ENCODE measurements at places on chromosomes 4 and X.

DNA sequence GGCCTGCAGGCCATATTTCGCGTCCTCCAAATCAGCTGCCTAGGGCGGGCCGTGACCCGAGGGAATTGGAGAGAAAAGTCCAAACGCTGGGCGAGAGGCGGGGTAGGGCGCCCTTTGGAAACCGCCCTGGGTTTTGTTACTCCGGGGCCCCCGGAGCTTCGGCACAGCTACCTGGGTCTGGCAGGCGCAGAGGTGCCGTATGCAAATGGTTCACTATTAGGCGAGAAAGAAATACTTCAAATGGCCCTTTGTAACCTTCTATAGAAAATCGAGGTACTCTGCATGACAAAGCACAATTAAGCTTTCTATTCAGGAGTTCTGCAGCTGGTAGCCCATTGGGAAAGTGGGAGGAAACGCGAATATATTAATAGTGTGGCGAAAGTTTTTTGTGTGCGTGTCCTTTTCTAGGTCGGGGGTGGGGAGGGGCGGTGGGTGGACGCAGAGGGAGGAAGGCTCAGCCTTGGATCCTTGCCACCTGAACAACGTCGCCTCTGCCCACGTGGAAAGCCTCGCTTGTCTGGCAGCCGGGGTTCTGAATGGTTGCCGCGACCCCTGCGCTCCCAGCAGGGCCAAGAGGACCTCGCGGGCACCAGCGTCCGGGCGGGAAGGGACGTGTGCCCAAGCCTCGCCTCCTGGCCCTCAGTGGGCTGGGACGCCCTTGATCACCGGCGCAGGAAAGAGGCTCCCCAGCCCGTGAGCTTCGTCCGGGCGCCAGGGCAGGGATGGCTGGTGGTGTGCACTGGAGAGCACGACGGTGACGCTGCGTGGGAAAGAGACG is 9.5 kb downstream of the GSX2 start:
- DNase-seq, result no peak

DNA sequence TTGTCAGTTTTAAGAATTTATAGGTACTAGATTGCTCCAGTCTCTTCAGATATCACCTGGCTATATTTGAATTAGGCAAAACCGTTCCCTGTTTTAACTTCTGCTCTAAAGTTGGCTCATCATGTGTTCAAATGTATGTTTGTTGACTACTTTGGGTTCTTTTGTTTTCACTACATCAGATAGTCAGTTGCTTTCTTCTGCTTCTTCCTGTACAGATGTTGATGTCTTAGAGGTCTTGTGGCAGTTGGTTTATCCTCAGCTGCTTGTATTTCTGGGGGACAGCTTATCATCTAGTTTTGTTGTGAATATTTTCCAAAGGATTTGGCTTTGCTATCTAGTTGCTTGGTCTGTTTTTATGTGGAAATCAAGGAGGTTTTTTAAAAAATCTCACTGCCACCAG is 28.0 kb downstream of the TBC1D19 start:
- no peak for DNase-seq

DNA sequence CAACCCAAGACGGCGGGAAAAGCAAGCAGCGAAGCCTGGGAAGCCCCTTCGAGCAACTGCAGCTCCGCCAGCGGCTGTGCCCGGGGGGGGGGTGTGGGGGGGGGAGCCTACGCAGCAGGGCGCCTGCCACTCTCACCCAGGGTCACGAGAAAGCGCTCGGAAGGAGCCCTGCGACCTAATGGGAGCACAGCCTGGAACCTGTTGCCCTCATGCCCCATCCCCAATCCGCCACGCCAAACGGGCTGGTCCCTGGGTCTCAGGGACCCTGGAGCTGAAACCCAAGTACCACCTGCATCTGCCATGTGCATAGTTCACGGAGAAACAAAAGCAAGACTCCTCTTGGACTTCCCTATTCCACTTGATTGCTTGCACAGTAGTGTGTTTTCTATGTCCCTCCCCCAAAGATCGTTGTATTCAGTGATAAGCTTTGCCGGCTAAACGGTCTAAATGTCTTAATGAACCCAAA is 359 bp upstream of the GAB3 start:
- no peak for DNase-seq

DNA sequence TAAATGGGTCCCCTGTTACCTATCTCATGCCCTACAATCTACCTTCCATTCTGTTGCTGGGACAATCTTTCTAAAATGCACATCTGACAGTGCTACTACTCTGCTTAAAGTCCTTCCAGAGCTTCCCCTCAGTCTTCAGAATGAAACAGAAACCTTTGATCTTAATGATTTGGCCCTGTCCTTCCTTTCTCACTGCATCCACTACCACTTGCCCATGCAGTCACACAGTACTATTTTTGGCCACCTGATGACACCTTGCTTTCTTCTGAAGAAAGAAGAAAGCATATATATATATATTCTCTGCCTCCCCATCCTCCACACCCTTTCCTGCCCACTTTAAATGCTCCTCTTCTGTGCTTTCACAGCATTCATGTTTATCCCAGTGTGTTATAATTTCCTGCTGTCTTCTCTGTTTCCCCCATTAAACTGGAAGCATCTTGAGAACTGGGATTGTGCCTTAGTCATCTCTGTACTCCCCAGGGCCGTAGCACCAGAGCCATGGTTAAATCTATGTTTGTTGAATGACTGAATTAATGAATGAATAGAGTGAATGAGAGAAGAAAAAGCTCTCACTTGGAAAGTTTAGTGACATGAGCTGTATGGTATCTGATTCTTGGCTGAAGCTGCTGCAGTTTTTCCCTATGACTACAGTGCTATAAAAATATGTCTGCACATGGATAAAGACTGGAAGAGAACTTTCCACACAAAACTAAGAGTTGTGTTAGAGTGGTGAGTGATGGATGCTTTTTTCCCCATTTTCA is 56.2 kb downstream of the RTL9 start:
- no peak for DNase-seq

- no peak for DNase-seq
Measured at GRCh38 chr4:138567696-138568095, 325.5 kb upstream of the SLC7A11 start.

DNA sequence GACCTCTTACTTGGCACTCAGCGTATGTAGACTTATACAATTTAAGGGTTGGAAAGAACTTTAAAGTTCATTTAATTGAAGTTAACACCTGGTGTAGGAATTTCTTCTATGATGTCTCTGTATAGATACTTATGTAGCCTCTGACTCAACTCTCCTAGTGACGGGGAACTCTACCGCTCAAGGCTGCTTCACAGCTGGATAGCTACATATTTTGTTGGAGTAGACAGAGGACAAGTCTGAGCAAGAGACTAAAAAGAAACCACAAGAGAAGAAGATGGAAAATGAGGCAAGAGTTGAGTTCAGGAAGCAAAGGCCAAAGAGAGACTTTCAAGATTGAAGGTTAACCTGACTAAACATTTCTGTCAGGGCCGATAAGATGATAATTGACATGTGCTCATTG is 52.6 kb downstream of the GPR50 start:
- no peak for DNase-seq

- no peak for DNase-seq
Measured at GRCh38 chrX:10173331-10173900, 16.6 kb downstream of the CLCN4 start.

DNA sequence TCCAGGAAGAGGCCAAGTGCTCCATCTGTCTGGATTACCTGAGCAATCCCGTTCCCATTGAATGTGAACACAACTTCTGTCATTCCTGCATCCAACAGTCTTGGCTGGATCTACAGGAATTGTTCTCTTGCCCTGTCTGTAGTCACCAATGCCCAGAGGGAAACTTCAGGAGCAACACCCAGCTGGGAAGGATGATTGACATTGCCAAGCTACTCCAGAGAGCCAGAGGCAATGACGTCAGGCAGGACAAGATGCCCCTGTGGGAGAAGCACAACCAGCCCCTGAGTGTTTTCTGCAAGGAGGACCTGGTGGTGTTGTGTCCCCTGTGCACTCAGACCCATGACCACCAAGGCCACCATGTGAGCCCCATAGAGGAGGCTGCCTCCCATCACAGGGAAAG is 21.3 kb upstream of the TRIM60 start:
- no peak for DNase-seq

- DNase-seq, result no peak
Measured at GRCh38 chrX:28966331-28966730, 379.1 kb downstream of the IL1RAPL1 start.

DNA sequence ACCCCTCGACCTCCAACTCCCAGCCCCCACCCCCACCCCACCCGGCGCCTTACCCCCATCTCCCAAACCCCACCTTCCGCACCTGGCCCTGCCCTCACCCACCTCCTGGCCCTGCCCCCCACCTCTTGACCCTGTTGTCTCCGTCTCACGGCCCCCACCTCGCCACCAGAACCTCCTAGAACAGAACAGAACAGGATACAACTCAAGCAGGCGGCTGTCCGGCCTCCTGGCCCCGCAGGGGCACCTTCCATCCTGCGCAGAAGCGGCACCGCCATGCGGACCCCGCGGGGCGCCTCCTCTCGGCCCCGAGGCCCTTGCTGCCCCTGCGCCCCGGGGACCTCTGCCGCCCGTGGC is 354 bp downstream of the CTAG2 start:
- no peak for DNase-seq

DNA sequence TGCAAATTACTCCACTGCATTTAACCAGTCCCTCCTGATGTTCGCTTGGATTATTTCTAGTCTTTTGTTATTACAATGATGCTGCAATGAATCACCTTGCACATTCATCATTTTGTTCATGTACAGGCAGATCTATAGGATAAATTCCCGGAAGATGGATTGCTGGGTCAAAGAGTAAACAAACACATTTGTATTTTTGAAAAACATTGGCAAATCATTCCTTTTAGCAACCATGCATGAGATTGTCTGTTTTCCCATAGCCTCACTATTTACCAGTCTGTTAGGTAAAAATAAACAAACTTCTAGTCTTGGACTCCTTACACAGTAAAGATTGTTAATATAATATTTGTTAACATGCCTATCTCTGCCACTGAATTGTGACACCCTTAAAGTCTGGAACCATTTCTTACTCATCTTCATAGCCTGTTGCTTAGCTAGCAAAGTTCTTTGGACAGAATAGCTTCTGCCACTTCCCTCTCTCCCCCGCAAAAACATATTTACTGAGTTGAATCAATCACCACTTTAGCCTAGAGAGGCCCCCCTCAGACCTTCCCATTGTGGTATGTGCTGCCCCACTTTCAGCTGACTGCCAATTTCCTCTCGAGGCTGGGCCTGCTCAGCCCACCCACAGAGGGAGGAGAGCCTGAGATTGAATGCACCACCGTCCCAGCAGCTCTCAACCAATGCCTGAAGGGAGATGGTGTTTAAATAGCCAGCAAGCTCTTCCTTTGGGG is 108.4 kb upstream of the ATXN3L start:
- no peak for DNase-seq

DNA sequence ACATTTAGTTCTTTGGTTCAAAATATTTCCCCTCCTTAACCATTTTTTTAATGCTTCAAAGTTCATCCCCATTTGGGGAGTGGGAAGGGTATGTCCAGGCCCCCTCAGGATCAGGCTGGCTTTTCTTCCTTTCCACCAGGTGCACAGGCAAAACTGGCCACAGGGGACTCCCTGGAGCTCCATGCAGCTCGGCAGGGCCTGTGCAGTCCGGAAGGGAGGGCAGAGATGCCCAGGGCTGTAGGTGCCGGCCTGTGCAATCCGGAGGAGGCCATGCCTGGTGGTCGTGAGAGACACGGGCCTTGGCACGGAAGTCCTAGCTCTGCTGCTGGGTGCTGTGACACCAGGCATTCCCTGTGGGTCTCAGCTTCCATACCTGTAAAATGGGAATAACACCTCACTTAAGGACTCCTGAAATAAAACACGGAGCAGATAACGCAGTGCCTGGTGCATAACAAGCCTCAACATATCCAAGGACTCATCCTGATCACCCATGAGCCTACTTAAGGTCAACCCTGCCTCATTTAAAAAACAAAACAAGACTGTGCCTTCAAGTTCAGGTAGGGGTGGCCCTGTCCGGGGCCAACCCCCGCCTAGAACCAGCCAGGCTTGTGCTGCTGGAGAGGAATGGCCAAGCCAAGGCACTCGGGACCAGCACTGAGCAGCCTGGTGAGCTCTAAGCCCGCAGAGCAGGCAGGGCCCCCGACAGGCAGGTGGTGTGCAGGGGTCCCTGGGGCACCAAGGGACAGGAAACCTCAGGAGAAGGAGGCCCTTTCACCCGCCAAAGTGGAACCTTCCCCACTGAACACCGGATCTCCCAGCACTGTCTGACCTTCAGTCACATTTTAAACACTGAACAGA is 21.2 kb upstream of the CYP4V2 start:
- DNase-seq, result no peak

DNA sequence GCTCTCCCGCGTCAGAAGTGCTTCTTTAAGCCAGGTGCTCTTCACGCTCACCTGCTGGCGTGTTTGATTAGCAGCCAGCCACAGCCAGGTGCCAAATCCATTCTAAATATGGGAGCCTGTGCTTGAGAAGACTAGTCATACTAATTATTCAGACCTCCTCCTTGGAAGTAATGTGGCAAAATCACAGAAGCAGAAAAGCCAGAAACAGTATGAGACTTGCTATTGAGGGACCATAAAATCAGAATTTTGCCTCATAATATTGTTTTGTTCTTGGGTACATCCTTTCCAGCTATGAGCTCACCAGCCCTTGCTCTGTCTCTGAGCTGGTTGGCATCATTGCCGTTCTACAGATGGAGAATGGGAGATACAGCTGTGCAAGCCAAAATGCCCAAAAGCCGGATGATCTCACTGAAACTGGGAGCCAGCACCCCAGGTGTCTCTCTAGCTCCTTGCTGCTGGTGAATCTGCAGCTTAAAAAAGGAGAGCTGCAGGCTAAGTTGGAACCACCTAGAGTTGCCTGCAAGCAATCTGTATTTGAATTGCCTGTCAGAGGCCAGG is 205.4 kb downstream of the SHROOM3 start:
- no peak for DNase-seq

DNA sequence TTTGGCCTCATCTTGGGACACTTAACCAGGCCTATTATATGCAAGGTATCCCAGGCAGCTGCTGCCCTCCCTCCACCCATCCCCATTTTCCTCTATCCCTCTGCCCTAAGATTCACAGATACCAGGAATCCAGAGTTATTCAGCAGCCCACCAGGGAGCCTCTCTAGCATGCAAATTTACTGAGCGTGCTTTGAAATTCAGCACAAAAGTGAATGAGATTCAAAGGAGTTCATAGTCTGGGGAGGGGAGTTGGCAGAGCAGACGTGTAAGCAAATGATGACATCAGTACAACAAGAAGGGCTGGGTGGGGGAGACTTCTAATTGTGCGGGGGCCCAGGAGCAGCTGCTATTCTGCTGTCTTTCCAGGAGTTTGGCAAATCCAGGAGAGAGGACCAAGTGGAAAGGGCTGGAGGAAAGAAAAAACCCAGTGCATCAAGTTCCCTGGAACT is 1.7 kb upstream of the MTM1 start:
- no peak for DNase-seq

- no peak for DNase-seq
Measured at GRCh38 chr4:105059337-105059736, 87.3 kb upstream of the TET2 start.

GRCh38 chr4:28378109-28378830 is 1517.6 kb downstream of the STIM2 start:
- no peak for DNase-seq
